ENCODE measurements at places on chromosomes 3 and 15.

DNA sequence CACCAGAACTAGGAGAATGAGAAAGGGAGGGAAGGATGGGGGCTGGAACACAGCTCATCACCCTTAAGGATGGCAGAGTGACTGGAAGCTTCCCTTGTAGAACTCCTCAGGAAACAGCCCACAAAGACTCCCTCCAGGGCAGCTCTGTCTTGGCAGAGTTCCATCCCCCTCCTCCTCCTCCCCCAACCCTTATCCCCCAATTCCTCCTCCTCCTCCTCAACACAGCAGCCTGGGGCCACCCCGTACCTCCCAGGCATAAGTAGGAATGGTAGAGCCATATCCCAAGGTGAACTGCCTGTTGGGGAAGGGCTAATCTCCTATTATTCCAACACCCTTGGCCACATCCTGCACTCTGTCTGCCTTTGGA lies 38.8 kb downstream of the ADCY5 start:
- DNase-seq: no peak

DNA sequence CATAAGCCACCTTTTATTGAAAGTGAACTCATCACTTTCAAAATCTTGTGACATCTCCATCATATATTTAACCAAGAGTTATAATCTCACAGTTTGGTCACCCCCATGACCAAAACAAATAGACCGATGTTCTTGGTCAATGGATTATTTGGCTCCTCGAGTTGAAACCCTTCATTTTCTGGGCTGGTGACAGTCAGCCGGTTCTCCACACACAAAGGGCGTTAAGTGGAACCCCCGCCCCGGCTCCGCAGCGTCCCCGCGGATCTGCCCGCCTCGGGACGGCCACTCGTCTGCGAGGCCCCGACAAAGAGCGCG lies 772 bp downstream of the TSPAN3 start:
- DNase-seq: no peak

- DNase-seq: no peak
Measured at GRCh38 chr3:105260385-105260784, 106.3 kb upstream of the ALCAM start.

DNA sequence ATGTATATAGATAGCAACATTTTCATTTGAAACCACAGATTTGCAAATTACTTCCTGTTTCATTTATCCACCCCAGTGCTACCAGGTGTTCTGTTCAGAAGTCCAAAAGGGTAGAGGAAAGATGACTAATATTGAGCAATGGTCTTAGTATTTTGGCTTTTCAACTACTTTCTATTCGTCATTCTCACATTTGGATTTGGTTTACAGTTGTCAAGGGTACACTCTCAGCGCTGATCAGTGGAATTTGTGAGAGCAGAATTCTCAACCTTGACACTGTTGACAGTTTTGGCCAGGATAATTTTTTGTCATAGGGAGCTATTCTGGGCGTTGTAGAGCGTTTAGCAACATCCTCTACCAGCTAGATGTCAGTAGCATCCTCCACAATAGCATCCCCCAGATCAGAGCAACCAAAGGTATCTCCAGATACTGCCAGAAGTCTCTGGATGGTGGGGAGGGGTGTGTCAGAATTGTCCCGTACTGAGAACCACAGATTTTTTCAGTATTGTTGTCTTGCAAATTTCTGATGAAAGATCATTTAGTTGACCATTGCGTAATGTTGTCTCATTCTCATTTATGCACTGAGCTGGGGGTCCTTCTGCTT lies 4.2 kb downstream of the HMCES start:
- DNase-seq: no peak

DNA sequence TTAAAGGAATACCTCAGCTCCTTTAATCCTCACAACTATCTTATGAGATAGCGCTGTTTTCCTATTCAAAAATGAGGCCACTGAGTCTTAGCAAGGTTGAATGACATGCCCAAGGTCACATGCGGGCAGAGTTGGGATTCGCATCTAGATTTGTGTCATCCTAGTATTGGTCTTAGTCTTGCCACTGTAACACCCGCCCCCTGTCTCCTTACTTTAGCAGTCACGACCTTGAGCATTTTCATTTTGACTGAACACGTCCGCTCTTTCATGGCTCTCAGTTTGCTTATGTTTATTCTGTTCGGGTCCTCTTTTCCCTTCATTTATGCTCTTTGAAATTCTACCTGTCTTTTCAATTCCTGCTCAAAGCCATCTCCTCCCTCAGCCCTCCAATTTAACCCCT lies 112.5 kb upstream of the CADPS start:
- no peak for DNase-seq

DNA sequence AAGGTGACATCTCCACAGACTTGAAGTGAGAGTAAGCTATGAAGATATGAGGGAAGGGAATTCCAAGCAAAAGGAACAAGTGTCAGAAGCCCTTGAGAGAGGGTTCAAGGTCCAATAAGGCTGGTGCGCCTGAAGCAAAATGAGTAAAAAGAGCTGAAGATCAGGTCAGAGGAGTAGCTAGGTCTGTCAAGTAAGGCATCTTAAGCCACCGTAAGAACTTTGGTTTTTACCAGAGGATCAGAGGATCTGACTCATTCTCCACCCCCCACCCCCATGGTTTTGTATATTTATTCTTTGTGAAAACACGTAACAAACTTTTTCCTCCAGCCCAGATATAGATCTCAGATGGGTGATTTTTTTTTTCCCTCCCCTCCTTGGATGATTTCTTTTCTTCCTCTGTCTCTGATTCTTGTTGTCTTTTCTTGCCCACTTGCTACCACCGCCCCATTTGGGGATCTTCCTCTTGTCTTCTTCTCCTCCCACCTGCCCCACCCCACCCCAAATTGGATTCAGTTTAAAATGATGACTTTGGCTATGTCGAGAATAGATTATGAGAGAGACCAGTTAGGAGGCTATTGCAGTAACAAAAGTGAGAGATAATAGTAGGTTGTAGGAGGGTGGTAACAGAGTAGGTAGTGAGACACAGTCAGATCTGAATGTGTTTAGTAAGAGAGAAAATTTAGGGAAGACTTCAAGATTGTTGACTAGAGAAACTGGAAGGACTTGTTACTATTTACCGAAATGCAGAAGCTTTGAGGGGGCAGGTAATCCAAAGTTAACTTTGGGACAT lies 6.1 kb downstream of the TRMT10C start:
- no peak for DNase-seq

DNA sequence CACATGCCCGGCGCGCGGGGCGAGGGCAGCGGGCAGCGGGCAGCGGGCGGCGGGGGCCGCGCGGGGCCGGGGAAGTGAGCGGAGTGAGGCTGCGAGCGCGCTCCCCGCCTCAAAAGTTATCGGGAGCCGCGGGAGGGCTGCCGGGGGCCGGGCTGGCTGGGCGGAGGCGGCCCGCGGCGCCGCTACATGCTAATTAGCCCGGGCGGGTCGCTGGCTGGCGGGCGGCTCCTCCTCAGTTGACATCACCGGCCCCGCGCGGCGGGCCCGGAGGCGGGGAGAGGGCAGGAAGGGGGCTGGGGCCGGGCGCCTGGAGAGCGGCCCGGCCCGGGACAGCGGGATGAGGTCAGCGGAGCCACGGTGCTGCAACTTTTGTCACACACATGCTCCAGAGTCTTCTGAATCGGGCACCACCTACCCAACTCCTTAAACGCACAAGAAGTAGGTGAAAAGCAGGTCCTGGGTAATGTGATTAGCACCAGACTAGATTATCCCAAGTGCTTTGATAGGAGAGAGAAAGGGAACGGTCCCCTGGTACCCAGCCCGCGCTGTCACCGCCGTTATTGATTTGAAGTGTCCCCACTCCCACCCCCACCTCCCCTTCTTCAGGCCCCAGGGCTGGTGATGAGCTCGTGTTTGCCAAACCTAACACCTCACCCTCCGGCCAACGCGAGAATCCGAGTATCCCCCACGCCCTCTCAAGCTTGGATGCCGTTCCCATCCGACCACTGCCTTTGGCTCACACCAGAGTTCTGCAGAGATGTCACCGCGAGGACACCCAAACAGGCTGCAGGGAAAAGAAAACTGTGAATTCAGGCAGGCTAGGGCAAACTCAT lies at the start of gene HEG1:
HEG1 (minus strand) TSS at position 85 of the 833 bp plus-strand sequence. CDS start 107 bp downstream, outside the sequence.
- peak; percentile 53 for DNase-seq

- DNase-seq: no peak
Measured at GRCh38 chr3:45124352-45124751, 21.8 kb downstream of the CDCP1 start.

DNA sequence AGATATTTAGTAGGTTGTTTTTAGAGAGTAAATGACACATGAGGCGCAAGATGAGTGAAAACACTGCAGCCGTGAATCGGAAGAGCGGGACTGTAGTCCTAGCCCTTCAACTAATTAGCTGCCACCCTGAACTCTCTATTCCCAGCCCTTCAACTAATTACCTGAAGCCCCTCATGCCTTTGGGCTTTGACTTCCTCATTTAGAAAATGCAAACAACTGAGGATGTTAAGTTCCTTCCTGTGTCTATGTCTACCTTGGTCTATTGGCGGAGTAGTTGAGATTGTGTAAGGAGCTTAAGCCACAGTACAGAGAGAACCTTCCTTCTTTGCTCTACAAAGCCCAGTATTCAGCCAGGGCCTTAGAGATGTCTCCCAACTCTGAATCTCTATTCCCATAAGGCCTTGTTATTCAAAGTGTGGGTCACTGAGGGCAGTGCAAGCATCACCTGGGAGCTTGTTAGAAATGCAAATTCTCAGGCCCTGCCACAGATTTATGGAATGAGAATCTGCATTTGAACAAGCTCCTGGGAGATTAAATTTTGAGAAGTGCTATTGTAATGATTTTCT lies 71.8 kb upstream of the SCN5A start:
- DNase-seq: no peak

DNA sequence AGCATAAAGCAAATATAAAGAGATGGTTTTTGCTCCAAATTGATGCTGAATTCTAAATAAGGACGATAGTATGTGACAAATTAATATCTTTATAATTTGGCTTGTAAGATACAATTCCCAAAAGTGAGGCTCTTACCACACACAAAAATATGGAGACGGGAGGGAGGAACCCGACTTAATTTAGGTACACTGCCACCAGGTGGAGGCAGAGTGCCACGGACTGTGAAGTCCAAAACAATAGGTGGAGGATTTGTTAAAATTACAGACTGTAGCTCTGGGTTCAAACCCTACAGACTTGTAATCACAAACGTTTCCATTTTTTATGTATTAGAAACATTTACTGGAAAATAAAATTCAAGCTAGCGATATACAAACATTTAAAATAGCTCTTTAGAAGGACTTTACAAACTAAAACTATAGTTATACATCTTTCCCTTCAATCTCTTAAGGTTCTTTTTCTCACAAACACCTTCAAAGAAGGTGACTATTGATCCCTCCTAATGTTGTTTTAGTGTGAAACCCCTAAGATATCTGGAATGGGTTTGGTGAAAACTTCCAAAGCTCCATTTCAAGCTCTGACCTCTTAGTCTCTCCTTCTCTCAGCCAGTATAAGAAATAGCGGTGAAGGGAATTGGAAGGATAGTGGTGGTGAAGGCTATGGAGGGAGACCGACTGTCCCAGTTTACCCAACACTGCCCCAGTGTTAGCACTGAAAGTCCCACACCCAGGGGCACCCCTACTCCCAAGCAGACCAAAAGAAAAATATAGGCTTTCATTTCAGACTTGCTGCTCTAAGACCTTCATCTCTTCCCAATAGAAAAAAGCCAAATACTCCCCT lies 89.7 kb downstream of the AQP9 start:
- DNase-seq: peak; percentile 83
